ENCODE measurements at places on chromosomes 7 and 10. TPM values are rescaled to one million over a fixed set of nuclear protein-coding genes. Genes with fewer than 3 reads are reported as not detected.

Gene KNDC1
- under 0.01 TPM for total RNA-seq

Gene C10orf71
- total RNA-seq = not detected

Gene GRM3
- not detected for total RNA-seq

Gene APBB1IP
- total RNA-seq = not detected

Gene PTPN20
- 1.2 TPM for total RNA-seq

Gene CTAGE15
- total RNA-seq = not detected

Gene VPS26A
- total RNA-seq = 42.9 TPM

Gene RBM20
- total RNA-seq = not detected

Gene TMEM236
- total RNA-seq = under 0.01 TPM

Gene NPS
- total RNA-seq = not detected

Gene UPK3B
- not detected for total RNA-seq

Gene CPA2
- total RNA-seq = not detected

Gene CDNF
- 0.32 TPM for total RNA-seq

Gene CPN1
- not detected for total RNA-seq

Gene ERVW-1
- not detected for total RNA-seq

Gene MRLN
- total RNA-seq = not detected

Gene AKR1C1
- total RNA-seq = 3.2 TPM

Gene TMEM26
- 3.6 TPM for total RNA-seq

Gene PRKG1
- total RNA-seq = 1.1 TPM

Gene MUC12
- not detected for total RNA-seq

Gene NSUN6
- 4.9 TPM for total RNA-seq

Gene KCNH2
- total RNA-seq = 0.15 TPM

Gene LIPN
- total RNA-seq = not detected

Gene SEC61G
- 832 TPM for total RNA-seq

All from epithelial cell of umbilical artery (primary cell).